Activated T-helper 1 cell treated with anti-CD3 and anti-CD28 coated beads, Interleukin-2, amount 50 U/mL, for 16 hours (primary cell): ENCODE measurements at places on chromosomes 3 and 15.

GRCh38 chr15:100020189-100020588 lies 287.0 kb upstream of the LYSMD4 start:
- DNase-seq = no peak

- DNase-seq = no peak
These were observed 415.7 kb downstream of the PLCL2 start for GRCh38 chr3:17300441-17300840.

- DNase-seq = peak; percentile 33
These were observed 9.8 kb downstream of the RAB27A start for GRCh38 chr15:55279746-55280351.

DNA sequence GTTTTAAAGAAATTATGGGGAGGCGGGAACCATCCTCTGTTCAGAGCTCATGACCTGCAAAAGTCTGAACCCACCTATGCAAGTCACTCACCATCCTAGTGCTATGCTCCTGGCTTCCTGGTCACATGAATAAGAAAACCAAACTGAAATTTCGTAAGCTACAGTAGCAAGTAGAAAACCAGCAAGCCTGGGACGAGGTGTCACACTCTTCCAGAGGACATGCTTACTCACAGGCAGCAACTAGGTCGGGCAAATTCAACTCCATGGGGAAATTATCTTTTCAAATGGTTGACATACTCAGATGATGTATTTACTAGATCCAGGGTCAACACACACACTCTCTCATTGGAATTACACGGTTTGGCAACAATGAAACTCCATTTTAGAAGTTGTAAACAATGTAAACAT lies 31.3 kb downstream of the LDHAL6B start:
- no peak for DNase-seq

DNA sequence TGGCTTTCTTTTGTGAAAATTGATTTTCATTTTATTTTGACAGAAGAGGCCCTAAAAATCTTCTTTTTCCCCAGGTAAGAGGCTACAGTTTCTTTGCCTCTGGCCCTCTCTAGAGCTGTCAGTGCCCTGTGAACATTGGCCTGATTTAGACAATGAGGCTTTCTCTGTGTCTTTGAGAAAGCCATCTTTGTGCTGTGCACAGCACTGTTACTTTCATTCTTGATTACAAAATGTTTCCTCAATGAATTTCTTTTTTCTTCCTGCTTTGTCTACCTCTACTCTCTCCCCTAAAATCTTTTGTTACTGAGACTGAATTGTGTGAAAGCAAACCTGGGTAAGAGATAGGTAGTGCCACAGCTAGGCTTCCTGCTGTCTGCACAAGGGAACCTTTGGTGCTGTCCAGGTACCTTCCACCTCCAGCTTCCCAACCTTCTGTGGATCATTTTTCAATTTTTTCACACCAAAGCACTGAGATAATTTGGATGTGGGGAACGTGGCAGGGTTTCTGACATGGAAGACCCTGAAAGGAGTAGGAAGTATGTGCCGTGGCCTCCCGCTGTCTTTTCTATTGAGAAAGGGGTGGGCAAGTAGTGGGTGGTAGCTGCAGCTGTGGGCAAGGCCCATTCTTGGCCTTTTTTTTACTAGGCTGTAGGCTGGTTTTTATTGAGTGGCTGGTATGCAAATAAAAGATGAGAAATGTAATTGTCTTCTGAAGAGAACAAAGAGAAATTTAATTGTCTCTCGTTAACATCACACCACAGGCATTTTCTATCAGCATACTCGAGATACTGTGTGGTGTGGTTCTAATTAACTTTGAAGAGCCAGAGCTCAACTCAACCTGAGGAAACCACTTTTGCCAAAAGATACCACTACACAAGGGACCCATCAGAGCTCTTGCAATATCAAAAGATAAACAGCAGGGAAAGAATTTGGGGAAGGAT lies 21.0 kb downstream of the RAB8B start:
- no peak for DNase-seq

GRCh38 chr3:140290105-140290504 lies 355.1 kb downstream of the CLSTN2 start:
- DNase-seq = no peak

GRCh38 chr3:12656193-12656592 lies 7.7 kb downstream of the RAF1 start:
- DNase-seq = no peak
